Stimulated activated CD4-positive, alpha-beta T cell treated with anti-CD3 and anti-CD28 coated beads, Interleukin-15, amount 100 ng/mL, for 24 hours (primary cell): ENCODE measurements at places on chromosomes 1 and 21.

DNA sequence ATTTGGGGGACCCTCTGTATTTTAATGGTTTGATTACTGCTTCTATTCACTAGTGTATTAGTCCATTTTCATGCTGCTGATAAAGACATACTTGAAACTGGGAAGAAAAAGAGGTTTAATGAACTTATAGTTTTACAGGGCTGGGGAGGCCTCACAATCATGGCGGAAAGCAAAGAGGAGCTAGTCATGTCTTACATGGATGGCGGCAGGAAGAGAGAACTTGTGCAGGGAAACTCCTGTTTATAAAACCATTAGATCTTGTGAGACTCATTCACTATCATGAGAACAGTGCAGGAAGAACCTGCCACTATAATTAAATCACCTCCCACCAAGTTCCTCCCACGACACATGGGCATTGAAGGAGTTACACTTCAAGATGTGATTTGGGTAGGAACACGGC, 464.5 kb upstream of the RGS18 start:
- no peak for DNase-seq

GRCh38 chr1:33824971-33825370, 38.9 kb upstream of the HMGB4 start:
- DNase-seq, result no peak

DNA sequence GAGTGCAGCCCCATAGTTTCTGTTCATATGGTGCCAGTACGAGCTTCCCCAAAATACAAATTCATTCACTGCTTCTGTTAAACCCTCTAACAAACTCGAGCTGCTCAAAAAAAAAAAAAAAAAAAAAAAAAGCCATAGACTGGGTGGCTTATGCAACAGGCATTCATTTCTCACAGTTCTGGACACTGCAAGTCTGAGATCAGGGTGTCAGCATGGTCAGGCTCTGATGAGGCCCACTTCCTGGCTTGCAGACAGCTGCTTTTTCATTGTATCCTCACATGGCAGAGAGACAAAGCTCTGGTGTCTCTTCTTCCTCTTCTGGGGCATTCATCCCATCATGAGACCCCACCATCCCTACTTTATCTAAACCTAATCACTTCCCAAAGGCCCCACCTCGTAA, 121.6 kb downstream of the PTBP2 start:
- no peak for DNase-seq

GRCh38 chr21:39020751-39021477, 162.3 kb downstream of the PSMG1 start:
- no peak for DNase-seq

GRCh38 chr1:198088360-198089071, 68.3 kb upstream of the NEK7 start:
- no peak for DNase-seq

GRCh38 chr1:183144752-183145151, 41.3 kb upstream of the LAMC2 start:
- DNase-seq, result no peak

- DNase-seq, result no peak
These were observed 350.9 kb downstream of the ST6GALNAC3 start for GRCh38 chr1:76425201-76426145.

- no peak for DNase-seq
These were observed 49.4 kb downstream of the ILDR2 start for GRCh38 chr1:166925810-166926478.

DNA sequence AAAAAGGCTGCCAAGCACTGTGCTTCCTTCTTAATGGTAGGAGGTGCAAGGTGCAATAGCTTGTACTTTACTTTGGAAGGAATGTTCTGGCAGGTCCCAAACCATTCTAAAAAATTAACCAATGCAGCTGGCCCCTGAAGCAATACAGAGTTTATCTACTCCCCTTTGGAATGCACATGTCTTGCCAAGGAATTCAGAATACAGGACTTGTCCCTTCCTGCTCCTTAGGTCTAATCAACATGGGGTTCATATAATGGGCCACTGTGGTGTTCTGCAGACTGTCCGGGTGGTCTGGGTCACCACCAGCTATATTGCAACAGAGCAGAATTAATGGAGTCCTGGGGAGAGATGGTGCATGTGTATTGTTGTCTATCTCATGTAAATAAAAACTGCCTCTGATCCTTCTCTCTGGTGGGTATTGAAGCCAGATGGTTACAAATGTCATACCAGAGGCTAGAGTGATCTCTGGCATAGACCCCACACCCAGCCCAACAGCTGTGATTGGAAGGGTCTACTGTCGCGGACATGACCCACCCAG, 112.8 kb downstream of the RIPK4 start:
- DNase-seq, result no peak

DNA sequence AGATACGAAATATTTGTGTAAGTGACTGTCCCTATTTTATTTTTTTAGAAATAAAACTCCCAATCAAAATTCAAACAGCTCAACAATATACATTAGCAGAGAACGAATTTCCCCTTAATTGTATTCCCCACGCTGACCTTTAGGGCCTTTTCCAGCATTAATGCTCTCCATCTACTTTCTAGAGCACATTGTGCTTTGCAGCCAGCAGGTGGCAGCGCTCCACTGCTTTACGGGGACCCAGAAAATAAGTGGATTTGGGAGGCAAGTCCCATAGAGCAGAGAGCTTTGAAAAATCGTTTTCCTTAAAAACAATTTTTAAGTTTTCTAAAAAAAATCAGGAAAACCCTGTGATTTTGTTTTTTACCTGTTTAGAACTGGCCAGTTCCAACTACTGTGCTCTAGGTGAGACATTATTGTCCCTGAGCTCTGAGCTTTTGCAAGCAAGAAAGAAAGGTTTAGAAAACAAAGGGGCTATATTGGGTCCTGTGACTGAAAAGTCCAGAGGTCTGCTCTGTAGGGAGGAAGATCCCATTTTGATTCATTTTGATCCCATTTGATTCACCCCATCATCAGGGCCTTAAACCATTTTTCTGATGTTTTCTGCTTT, 144.4 kb upstream of the ZNF644 start:
- DNase-seq, result peak; percentile 45

DNA sequence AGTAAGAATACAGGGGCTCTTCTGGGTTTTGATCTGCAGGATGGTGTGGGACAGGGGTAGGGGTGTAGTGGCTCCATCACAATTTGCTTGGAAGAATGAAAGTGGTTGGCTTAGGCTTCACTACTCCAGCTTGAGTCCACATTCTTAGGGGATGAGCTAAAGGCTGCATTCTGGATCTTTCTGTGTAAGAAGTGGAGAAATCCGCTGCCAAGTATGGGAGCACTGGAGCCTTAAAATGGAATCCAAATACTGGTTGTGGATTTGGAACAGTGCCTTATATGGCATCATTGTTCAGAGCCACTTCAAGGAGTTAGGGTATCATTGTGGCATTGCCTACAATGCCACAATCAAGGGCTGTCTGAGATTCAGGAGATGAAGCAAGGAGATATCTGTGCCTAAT, 187.1 kb downstream of the LMO4 start:
- DNase-seq, result no peak

GRCh38 chr1:193229136-193229535, 42.7 kb upstream of the B3GALT2 start:
- no peak for DNase-seq

DNA sequence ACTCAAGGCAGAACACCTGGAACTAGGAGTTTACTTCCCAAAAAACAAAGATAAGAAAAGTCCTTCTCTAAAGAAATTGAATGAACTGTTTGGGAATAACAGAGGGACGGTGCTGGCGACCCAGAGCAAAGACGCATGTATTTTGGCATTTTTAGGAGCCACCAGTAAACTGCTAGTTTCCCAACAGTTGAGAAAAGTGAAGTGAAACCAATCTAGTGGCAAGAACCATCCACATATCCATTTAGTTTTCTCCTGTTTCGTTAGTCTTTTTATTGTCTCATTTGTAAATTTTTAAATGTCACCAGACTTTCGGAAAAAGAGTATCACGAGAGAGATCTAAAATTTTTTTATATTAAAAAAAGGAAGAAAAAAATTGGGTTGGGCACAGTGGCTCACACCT, 30.2 kb downstream of the ODF2L start:
- DNase-seq, result no peak

GRCh38 chr1:150281221-150281757, 1.1 kb upstream of the CIART start:
- peak; percentile 71 for DNase-seq

GRCh38 chr1:234838182-234838581, 228.2 kb upstream of the IRF2BP2 start:
- DNase-seq, result no peak

- no peak for DNase-seq
These were observed 1.5 kb downstream of the FCRL4 start for GRCh38 chr1:157596384-157596783.

- no peak for DNase-seq
These were observed 35.3 kb upstream of the DNASE2B start for GRCh38 chr1:84363019-84363418.
